ENCODE measurements at places on chromosomes 6 and 20. TPM values are rescaled to one million over a fixed set of nuclear protein-coding genes. Genes with fewer than 3 reads are reported as not detected.

DNA sequence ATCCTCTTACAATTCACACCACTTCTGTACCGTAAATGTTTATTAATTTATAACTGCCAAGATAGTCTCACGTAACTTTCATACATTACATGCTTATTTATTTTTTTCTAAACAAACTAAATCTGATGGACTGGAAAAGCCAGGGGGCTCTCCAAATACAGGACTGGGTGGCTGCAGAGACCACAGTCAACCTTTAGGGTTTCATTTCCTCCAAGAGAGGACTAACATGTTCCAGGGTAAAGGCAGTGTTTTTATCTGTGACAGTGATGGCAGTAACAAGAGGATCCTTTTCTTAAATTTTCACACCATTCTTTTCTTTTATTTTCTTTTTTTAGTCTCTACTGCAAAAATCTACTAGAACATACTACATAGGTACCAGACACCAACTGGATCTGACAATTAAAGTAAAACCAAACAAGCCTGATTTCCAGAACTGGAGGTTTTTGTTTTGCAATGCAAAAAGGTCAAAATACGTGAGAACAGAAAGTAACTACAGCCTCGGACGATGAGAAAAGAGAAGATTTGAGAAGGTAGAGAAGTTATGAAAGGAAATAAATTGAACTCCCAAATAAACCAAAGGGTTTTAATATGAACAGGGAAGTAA is 1.2 kb downstream of the LMBRD1 start:
- DNase-seq, result no peak
- no peak overlapping the region for H3K27ac ChIP-seq
- no peaks in the 10 kb centered on the region for H3K4me1 ChIP-seq
- no peaks in the 10 kb centered on the region for H3K27me3 ChIP-seq

- no peak for DNase-seq
- H3K4me1 ChIP-seq, result no peaks in the 10 kb centered on the region
- H3K27ac ChIP-seq, result no peak overlapping the region
- H3K36me3 ChIP-seq, result no peaks in the 10 kb centered on the region
These were observed 217.9 kb upstream of the SPTLC3 start for GRCh38 chr20:12790859-12791258.

GRCh38 chr6:168964138-168964835 is 289.4 kb downstream of the THBS2 start:
- H3K4me3 ChIP-seq, result no peak overlapping the region
- H3K4me1 ChIP-seq, result no peaks in the 10 kb centered on the region

DNA sequence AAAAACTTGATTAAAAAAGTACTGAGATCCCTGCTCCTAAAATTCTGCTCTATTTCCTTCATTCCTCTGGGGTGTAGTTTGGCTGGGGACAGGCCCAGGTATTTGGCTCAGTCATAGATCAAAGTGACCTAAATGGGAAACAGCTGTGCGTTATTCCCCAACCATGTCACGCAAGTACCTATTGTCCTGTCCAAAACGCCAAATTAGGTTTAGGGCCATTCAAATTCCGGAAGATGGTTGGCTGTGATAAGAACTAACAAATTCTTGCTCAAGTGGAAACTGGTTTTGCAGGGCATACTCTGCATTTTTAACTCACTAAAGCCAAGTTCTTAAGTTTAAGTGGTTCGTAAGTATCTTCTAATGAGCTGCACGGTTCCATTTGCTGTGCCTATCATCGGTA is 147.6 kb upstream of the TMEM170B start:
- peak; percentile 83 for DNase-seq
- peak overlapping the region; percentile 68 for H3K27ac ChIP-seq
- peaks cover 3% of the 10 kb centered on the region for H3K27me3 ChIP-seq

GRCh38 chr20:56857950-56858349 is 228.8 kb downstream of the TFAP2C start:
- H3K4me1 ChIP-seq, result no peaks in the 10 kb centered on the region
- DNase-seq, result no peak
- H3K4me3 ChIP-seq, result no peak overlapping the region
- H3K27me3 ChIP-seq, result no peaks in the 10 kb centered on the region
- H3K27ac ChIP-seq, result no peak overlapping the region

GRCh38 chr20:40160097-40160550 is 528.9 kb downstream of the MAFB start:
- H3K4me1 ChIP-seq, result no peaks in the 10 kb centered on the region
- peak; percentile 75 for DNase-seq
- no peak overlapping the region for H3K27ac ChIP-seq
- H3K4me3 ChIP-seq, result no peak overlapping the region

DNA sequence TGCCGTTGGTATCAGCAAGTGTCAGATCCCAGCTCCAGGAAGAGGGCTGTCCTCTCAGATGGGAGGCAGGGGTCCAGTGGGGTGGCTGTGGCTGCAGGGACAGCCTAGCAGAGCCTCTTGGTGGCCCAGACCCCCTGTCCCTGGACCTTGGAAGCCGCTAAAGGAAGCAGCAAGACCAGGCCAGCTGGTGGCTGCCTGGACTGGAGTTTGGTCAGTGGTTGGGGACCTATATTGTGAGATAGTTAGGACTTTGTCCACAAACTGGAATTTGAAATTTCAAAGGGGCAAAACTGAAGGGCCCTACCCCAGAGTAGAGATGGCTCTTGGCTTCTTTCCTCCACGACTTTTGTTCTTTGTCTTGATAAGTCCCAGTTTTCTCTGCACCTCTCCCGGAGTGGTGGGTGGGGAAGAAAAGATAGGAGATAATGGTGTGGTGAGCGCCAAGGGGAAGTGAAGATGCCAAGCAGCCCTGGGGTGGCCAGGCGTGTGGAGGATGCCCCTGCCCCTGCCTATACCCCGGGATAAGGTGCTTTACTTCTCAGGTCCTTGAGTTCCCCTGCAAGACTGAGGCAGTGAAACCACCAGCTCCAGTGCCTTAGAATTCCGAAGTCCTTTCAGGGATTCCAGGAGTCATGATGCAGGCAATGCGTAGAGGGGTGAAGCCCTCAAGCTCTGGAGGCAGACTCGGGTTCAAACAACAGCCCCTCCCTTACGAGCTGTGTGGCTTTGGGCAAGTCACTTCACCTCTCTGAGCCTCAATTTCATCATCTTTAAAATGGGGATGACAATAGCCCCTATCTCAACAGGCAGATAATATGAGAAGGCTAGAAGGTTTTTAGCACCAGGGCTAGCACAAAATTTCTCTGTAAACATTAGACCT is 40.2 kb downstream of the HNF4A start:
- DNase-seq, result no peak
- no peaks in the 10 kb centered on the region for H3K36me3 ChIP-seq
- H3K27ac ChIP-seq, result no peak overlapping the region
- H3K27me3 ChIP-seq, result no peaks in the 10 kb centered on the region
- H3K4me1 ChIP-seq, result no peaks in the 10 kb centered on the region
- H3K4me3 ChIP-seq, result no peak overlapping the region

DNA sequence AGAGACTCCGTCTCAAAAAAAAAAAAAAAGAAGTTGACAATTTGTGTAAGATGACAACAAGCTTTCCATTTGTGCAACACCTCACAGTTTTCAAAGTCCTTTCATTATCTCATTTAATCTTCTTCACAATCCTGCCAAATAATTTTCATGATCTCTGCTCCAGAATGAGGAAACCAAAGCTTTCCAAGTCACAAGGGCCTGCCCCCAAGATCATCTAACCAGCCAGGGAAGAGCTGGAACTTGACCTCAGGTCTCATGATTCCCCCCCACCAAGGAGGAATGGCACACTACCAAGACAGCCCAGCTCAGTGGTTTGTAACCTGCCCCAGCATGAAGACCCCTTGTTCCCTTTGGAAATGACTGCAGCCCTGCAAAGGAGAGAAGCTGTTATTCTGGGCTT is 74.0 kb upstream of the PIM1 start:
- H3K4me1 ChIP-seq, result no peaks in the 10 kb centered on the region
- DNase-seq, result no peak
- no peaks in the 10 kb centered on the region for H3K36me3 ChIP-seq
- no peaks in the 10 kb centered on the region for H3K27me3 ChIP-seq
- H3K27ac ChIP-seq, result no peak overlapping the region

- no peaks in the 10 kb centered on the region for H3K36me3 ChIP-seq
- H3K27me3 ChIP-seq, result no peaks in the 10 kb centered on the region
- H3K4me1 ChIP-seq, result no peaks in the 10 kb centered on the region
These were observed 59.0 kb downstream of the SLC23A2 start for GRCh38 chr20:4942331-4942730.

DNA sequence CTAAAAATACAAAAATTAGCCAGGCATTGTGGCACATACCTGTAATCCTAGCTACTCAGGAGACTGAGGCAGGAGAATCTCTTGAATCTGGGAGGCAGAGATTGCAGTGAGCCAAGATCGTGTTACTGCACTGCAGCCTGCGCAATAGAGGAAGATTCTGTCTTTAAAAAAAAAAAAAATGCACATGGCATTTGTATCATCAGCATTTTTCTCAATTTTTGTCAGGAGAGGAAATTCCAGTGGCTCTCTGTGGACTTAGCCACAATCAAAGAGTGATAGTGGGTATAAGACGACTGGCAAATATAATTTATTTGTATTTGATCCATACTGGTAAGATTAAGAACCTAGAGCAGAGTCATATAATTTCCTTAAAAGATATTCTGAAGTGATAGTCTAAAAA is 28.6 kb downstream of the DEFB114 start:
- no peaks in the 10 kb centered on the region for H3K27me3 ChIP-seq
- no peak overlapping the region for H3K27ac ChIP-seq
- no peaks in the 10 kb centered on the region for H3K4me1 ChIP-seq
- no peaks in the 10 kb centered on the region for H3K36me3 ChIP-seq
- H3K4me3 ChIP-seq, result no peak overlapping the region
- no peak for DNase-seq

GRCh38 chr6:1759870-1760269 is 150.2 kb downstream of the FOXC1 start:
- no peaks in the 10 kb centered on the region for H3K36me3 ChIP-seq
- H3K27ac ChIP-seq, result no peak overlapping the region
- no peaks in the 10 kb centered on the region for H3K4me1 ChIP-seq
- no peak overlapping the region for H3K4me3 ChIP-seq
- no peaks in the 10 kb centered on the region for H3K27me3 ChIP-seq

- H3K4me3 ChIP-seq, result no peak overlapping the region
- no peak overlapping the region for H3K27ac ChIP-seq
- H3K4me1 ChIP-seq, result no peaks in the 10 kb centered on the region
- no peaks in the 10 kb centered on the region for H3K36me3 ChIP-seq
- DNase-seq, result peak; percentile 76
- no peaks in the 10 kb centered on the region for H3K27me3 ChIP-seq
These were observed 114.9 kb upstream of the DST start for GRCh38 chr6:56757588-56757984.

- no peaks in the 10 kb centered on the region for H3K4me1 ChIP-seq
- DNase-seq, result no peak
- H3K36me3 ChIP-seq, result peaks cover 2% of the 10 kb centered on the region
- H3K27me3 ChIP-seq, result no peaks in the 10 kb centered on the region
These were observed 41.2 kb downstream of the NR2E1 start for GRCh38 chr6:108207013-108207412.

GRCh38 chr20:35093267-35093884 is 769 bp upstream of the TRPC4AP start:
- peak; percentile 31 for DNase-seq
- H3K36me3 ChIP-seq, result no peaks in the 10 kb centered on the region
- no peaks in the 10 kb centered on the region for H3K27me3 ChIP-seq

- H3K4me1 ChIP-seq, result peaks cover 3% of the 10 kb centered on the region
- no peak overlapping the region for H3K4me3 ChIP-seq
- DNase-seq, result no peak
- H3K36me3 ChIP-seq, result no peaks in the 10 kb centered on the region
These were observed 92.7 kb downstream of the SLX4IP start for GRCh38 chr20:10527781-10528180.

DNA sequence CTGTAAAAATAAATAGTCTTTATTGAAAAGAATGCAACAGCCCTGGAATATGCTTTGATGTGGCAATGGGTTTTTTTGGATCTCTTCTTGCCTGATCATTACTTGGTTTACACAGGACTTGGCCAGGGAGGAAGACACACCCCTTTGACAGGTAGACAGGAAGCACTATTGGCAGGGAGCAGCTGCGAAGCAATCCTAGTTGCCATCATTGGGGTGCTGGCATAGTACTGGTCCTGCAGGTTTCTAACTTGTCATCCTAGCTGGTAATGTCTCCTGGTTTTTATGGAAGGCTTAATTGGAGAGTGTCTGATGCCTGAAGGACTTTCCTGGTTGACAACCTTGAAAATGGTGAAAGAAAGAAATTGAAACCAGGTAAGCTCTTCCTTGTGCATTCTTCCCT is 71.2 kb upstream of the CCN6 start:
- no peaks in the 10 kb centered on the region for H3K27me3 ChIP-seq
- no peak overlapping the region for H3K4me3 ChIP-seq
- no peak for DNase-seq
- H3K36me3 ChIP-seq, result no peaks in the 10 kb centered on the region
- no peak overlapping the region for H3K27ac ChIP-seq

DNA sequence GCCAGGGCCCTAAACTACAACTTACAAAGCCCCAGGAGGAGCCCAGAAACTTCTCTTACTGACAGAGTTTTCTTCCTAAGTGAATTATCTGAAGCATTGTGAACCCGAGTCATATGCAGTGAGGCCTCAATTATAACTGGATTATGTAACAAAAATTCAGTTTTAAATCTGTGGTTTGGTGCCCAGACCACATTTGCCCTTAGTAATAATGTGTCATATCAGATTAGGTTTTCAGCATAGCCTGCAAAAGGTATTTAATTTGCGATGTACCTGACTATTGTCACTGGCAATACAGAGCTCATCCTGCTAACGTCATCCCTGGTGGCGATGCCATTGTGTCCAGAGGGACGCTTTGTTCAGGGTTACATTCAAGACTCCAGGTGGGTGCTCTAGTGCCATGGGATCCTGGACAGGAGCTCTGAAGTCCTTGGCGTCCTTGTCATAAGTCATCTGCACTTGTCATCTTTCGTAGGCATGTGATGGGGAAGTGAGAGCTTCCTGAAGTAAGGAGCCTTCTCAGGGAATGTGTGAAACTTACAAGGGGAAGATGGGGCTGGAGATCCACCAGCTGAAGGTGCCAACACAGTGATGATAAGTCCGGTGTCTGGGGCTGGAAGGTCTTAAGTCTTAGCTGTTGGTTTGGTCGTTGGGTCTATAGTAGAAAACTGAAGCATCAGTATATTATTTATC is 65.1 kb downstream of the HIVEP1 start:
- H3K4me3 ChIP-seq, result no peak overlapping the region
- H3K36me3 ChIP-seq, result no peaks in the 10 kb centered on the region
- peaks cover 2% of the 10 kb centered on the region for H3K4me1 ChIP-seq
- H3K27ac ChIP-seq, result no peak overlapping the region

DNA sequence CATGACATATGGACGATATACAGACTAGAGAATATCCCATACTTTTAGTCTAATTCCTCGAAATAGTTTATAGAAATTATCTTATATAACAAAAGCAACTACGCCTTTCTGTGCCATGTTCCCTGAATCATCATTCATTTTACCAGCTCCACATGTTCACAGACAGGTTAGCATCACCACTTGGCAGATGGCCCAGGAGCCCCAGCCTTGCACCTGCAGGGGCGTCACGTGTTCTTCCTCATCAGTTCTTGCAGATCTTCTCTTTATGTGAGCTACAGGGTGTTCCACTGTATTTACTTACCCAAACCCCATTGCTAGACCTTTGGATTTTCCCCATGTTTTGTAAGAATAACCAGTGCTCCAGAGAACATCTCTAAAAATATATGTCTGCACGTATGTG is 12.6 kb upstream of the BNIP5 start:
- no peaks in the 10 kb centered on the region for H3K36me3 ChIP-seq
- DNase-seq, result no peak
- peaks cover 31% of the 10 kb centered on the region for H3K4me1 ChIP-seq
- H3K27ac ChIP-seq, result peak overlapping the region; percentile 98
- H3K27me3 ChIP-seq, result no peaks in the 10 kb centered on the region

The SRMS gene
- not detected for polyA plus RNA-seq

The SLC17A4 gene
- polyA plus RNA-seq, result not detected

The ZSCAN23 gene
- polyA plus RNA-seq, result 0.28 TPM

The SLC22A16 gene
- not detected for polyA plus RNA-seq

The ZSWIM1 gene
- polyA plus RNA-seq, result 8.5 TPM

The PTCHD4 gene
- 1.3 TPM for polyA plus RNA-seq

The SLC24A3 gene
- polyA plus RNA-seq, result not detected

The LCA5 gene
- 0.43 TPM for polyA plus RNA-seq

The ANKRD60 gene
- not detected for polyA plus RNA-seq

The VTA1 gene
- polyA plus RNA-seq, result 39.0 TPM

The ETV7 gene
- polyA plus RNA-seq, result 0.65 TPM

The OSER1 gene
- 36.0 TPM for polyA plus RNA-seq
